HS-5 (cell line): ENCODE measurements at places on chromosomes 6 and 20.

- DNase-seq: no peak
Measured at GRCh38 chr20:8964959-8965562, 103.8 kb upstream of the PLCB4 start.

DNA sequence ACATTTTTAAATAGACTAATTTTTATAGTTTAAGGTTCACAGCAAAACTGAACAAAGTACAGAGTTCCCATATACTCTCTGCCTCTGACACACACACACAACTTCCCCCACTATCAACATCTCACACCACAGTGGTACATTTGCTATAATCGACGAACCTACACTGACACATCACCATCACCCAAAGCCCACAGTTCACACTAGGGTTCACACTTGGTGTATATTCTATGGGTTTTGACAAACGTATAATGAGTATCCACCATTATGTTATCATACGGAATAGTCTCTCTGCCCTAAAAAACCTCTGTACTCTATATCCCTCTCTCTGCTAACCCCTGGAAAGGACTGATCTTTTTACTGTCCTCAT is 15.6 kb downstream of the TMEM30A start:
- no peak for DNase-seq

DNA sequence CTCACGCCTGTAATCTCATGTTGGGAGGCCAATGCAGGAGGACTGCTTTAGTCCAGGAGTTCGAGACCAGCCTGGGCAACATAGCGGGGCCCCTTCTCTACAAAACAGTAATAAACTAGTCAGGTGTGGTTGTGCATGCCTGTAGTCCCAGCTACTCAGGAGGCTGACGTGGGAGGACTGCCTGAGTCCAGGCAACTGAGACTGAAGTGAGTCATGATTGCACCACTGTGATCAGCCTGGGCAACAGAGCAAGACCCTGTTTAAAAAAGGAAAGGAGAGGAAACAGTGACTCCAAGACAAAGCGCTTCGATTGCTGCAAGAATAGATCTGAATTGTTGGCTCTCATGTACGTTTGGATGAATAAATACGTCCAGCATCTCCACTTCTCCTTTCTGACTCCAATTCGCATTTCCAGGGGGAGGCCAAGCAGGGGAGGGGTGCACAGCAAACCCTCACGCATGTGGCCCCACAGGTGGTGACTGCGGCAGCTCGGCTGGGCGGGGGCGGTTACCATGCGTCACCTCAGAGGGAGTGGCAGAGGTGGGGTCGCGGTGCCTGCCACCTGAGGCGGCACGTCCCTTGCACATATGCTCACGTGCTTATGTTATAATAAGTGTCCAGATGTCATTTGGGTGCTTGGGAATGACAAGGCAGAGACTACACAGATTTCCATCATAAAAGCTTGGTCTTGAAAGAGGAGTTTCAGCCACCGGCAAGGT is 95.1 kb upstream of the MPC1 start:
- no peak for DNase-seq

DNA sequence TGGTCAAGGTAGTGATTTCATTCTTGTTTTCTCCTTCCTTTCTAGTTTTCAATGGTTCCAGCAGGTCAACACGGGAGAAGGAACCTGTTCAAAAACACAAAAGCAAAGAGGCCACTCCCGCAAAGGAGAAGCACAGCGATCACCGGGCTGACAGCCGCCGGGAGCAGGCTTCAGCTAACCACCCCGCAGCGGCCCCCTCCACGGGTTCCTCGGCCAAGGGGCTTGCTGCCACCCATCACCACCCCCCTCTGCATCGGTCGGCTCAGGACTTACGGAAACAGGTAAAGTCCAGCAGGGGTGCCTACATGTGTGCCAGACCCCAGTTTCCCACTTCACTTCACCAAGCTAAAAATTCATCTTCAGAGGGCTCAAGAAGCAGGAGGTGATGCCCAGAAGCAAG is 175.6 kb downstream of the DTNBP1 start:
- no peak for DNase-seq

DNA sequence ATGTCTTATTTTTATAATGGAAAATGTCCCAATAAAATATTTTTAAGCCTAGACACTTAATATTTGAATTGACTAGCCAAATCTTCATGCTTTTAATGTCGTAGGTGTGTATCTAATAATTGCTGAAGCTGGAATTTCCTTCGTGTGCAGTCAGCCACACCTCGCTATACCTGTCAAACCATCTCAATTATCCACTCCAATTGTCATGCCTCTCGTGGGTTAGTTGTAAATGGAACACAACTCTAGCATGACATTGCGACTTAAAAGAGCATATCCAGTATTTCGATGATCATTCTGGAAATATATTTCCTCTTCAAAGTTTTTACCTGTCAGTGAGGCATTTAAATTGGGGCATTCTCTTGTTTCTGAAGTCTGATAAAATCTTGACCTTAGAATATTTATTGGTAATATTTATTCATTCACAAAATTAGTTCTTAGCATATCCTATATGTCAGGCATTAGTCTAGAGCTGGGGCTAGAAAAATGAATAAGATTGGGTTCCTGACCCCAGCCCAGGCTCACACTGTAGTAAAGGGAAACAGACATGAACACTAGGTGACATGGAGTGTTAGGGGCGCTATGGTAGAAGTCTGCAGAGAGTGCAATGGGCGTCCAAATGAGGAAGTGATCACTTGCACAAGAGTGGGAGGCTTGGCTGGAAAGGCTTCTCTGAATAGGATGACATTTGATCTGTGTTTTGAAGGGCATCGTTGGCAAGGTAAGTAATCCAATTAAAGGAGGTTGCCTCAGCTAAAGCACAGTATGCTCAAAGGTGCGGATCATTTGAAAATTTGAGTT is 11.0 kb upstream of the CFAP206 start:
- DNase-seq: no peak

GRCh38 chr6:141107591-141108160 is 1025.0 kb upstream of the GJE1 start:
- DNase-seq: peak; percentile 70

DNA sequence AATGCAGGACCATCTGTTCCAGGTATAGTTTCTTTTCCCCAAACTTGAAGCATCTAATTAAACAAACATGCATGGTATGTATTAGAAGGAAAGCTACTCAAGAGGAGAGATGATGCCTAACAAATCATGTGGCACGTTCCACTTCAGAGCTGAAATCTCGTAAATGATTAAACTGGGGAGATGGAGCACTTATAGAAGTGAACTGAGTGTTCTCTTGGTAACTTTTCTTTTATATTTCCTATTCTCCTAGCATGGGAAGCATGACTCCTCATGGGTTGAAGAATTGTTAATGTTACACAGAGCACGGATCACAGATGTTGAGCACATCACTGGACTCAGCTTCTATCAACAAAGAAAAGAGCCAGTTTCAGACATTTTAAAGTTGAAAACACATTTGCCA is 61.1 kb downstream of the CCN2 start:
- DNase-seq: no peak

DNA sequence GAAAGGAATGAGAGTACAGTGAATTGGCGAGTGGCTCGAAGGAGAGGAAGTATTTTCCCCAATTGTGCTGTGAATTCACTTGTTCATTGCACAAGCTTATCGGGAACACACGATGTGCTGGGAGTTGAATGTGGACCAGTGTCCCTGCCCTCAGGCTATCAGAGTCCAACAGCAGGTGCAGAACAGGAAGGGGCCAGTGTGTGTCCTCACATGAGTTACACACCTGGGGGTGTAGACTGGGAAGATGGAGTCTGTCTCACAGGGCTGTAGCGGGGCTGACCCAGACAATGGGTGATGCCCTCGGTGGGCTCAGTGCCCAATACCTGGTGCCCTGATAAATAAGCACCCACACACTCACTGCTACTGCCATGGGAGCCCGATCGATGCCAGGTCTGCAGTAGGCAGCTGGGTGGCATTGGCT is 14.4 kb downstream of the DUSP22 start:
- no peak for DNase-seq

DNA sequence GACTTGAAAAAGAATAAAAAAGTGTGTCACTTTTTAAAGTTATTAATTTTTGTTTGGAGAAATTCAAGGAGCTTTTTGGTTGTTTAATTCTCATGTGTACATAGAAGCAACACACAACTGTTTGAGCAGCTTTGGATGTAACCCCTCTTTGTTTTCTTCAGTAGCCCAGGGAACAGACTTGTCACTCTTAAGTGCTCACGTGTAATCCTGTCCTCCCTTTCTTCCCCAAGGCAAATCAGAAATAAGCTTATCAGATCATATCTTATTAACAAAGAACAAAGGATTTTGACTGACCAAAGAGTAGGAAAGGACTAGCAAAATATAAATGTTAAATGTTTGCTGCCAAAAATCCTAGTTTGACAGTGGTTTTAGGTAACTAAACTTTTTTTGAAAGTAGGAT is 7.3 kb upstream of the FLRT3 start:
- no peak for DNase-seq
